ENCODE measurements at places on chromosomes 2 and 18.

- peak; percentile 62 for DNase-seq
These were observed 573 bp downstream of the KDSR start for GRCh38 chr18:63366213-63367052.

GRCh38 chr2:190271783-190272456, 47.7 kb downstream of the HIBCH start:
- DNase-seq = no peak

DNA sequence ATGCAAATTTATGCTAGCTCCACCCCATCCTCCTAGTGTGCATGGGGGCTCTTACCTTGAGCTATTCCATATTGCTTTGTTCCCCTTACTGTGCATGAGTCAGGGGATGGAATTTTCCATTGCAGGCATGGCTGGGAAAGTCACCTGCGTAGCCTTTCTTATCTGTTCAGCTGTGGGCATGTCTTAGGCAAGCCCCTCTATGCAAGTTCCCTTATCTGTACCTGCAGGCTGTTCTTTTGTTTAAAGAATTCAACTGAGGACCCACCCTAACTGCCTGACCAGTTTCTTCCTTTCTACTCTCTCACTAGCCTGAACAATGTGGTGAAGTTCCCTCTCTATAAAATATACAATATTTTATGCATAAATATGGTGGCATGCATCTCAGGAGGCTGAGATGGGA, 54.2 kb upstream of the CDCA7 start:
- no peak for DNase-seq

GRCh38 chr18:31617031-31617717, 25.5 kb downstream of the TTR start:
- no peak for DNase-seq

GRCh38 chr2:68365087-68365486, at the start of gene PLEK:
Gene PLEK, plus strand, starts transcription at chr2:68365282. Its CDS starts 70 bp downstream, at chr2:68365352.
- DNase-seq = no peak

- no peak for DNase-seq
These were observed 505 bp downstream of the FOXI3 start for GRCh38 chr2:88451811-88452564.

DNA sequence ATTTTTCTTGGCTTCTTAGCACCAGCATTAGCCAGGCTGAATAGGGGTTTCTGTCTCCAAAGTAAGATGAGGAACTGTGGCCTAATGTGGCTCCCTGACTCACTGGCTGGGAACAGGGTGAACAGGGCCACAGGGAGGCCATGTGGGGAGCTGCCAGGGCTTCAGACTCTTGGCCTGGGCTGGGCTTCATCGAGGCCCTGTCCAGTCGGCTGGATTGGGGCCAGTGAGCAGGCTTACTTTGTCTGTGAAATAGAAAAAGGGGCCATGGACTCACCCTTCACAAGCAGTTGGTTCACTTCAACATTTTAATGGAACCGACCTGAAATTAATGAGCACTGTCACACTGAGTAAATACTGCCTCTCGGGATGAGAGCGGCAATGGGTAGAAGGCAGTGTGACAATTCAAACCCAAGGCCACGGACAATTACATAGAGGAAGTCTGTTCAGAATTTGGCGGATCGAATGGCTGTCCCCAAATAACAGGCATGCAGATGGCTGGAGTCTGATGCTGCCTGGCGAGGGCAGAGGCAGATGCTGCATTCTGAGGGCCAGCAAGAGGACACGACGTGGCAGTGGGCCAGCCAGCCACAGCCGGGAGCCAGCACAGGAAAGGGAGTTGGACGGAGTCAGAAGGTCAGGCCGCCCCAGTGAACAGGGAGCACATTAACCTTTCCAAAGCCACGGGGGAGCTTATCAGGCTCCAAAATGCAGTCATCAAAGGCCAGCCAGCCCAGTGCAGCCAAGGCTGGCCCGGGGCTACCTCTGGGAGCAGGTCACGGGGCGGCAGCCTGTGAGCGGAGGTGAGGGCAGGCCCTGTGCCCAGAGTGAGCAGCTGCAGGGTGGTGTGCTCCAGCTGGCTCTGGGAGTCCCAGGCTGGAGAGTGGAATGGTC, 146.6 kb upstream of the REV1 start:
- no peak for DNase-seq

DNA sequence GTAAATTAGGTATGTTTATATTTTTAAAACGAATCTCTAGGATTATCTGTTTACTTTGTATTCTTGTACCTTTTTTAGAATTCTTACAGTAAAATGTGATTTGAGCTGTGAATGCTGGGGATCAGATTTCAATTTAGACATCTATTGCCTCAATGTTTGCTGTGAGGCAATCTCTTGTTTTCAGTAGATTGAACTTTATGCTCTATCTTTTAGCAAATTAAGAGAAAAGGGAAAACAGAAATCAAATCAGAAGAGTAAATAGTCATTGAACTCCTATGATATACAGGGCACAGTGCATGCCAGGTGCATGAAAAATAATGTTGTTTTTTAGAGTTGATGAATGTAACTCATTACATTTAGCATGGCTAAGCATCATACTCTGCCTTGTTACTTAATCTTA, 39.5 kb downstream of the ZC3H6 start:
- no peak for DNase-seq
